ENCODE measurements at places on chromosomes 1 and 21. TPM values are rescaled to one million over a fixed set of nuclear protein-coding genes. Genes with fewer than 3 reads are reported as not detected.
A peak's percentile ranks its signal among the peaks of the same experiment; 100 is the strongest.

SFN gene
- not detected for total RNA-seq

DNA sequence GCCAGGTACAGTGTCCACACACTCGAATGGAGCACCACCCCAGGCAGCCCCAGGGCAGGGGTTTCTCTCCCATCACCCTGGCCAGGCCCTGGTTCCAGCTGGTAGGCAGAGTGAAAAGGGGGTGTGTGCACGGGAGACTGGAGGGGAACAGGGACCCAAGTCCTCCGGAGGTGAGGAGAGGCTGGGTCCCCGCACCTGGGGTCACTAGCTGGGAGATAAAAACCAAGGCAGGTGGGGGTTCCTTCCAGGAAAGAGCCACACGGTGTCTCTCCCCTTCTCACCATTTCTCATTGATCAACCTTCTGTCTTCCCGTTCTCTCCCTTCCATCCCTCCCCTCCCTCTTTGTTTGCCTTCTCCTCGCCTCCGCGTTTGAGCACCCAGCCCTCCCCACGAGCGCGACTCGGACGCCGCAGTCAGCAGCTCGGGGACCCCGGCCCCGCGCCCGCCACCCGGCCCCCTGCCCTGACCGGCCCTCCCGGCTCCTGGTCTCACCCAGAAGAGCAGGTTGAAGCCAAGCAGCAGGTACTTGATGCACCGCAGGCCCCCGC is 358 bp downstream of the TSPAN2 start:
- H3K27ac ChIP-seq, result no peak overlapping the region
- H3K4me3 ChIP-seq, result peak overlapping the region; percentile 61
- no peaks in the 10 kb centered on the region for H3K36me3 ChIP-seq
- no peaks in the 10 kb centered on the region for H3K27me3 ChIP-seq
- no peak for DNase-seq
- no peaks in the 10 kb centered on the region for H3K4me1 ChIP-seq

- H3K27ac ChIP-seq, result no peak overlapping the region
- no peaks in the 10 kb centered on the region for H3K36me3 ChIP-seq
- no peak for DNase-seq
- H3K4me1 ChIP-seq, result peaks cover 4% of the 10 kb centered on the region
Observed at GRCh38 chr1:168980180-168980579, 126.3 kb upstream of the ATP1B1 start.

DNA sequence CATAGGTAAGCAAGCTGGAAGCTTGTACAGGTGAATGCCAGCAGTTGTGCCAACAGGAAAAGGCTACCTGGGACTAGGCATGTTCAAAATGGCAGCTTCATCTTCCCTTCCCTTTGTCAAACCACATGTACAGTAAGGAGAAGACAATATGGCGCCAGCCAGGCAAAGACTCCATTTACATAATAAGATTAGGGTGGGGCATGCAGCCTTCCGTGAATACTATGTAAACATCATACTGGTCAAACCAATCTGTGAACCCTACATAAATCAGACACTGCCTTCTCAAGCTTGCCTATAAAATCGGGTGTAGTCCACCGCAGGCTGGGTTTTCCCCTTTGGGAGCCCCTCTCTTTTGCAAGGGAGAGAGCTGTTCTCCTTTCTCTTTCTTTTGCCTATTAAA is 24.6 kb downstream of the ATF3 start:
- no peak for DNase-seq
- no peak overlapping the region for H3K4me3 ChIP-seq
- H3K27me3 ChIP-seq, result no peaks in the 10 kb centered on the region
- H3K4me1 ChIP-seq, result peaks cover 7% of the 10 kb centered on the region
